ENCODE measurements at places on chromosomes 2 and 18.

- peaks cover 41% of the 10 kb centered on the region for H3K27me3 ChIP-seq
- H3K4me1 ChIP-seq = peaks cover 4% of the 10 kb centered on the region
- no peaks in the 10 kb centered on the region for H3K36me3 ChIP-seq
- peak; percentile 8 for DNase-seq
- no peak overlapping the region for H3K27ac ChIP-seq
These were observed 72.9 kb downstream of the EN1 start for GRCh38 chr2:118774458-118775133.

- peaks cover 5% of the 10 kb centered on the region for H3K27me3 ChIP-seq
- no peak overlapping the region for H3K4me3 ChIP-seq
- no peak for DNase-seq
- H3K4me1 ChIP-seq = no peaks in the 10 kb centered on the region
- H3K36me3 ChIP-seq = no peaks in the 10 kb centered on the region
- H3K27ac ChIP-seq = no peak overlapping the region
These were observed 136.4 kb upstream of the COPS8 start for GRCh38 chr2:236949089-236949905.

- no peaks in the 10 kb centered on the region for H3K27me3 ChIP-seq
- peak; percentile 6 for DNase-seq
- no peak overlapping the region for H3K27ac ChIP-seq
- H3K4me3 ChIP-seq = no peak overlapping the region
- H3K4me1 ChIP-seq = no peaks in the 10 kb centered on the region
These were observed 779.2 kb downstream of the CNTNAP5 start for GRCh38 chr2:124804014-124804940.

DNA sequence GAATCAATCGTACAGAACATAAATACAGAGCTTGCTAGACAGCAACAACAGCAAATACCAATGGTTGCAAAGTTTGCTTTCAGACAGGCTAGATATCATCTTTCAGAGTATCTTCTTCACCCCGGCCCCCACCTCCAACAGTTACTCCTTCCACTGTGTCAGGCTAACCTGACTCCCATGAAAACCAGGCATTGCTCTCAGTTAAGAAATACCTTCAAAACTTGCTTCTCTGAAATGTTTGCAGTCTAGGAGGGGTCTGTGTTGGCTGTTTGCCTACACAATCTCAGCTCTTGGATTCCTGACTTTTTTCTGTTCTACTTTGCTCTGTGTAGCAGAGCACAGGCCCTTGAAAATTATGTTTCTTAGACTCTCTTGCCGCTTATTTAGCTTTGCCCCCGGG, 599.5 kb upstream of the SYT4 start:
- no peak for DNase-seq
- H3K4me3 ChIP-seq = no peak overlapping the region
- no peaks in the 10 kb centered on the region for H3K27me3 ChIP-seq
- no peaks in the 10 kb centered on the region for H3K36me3 ChIP-seq
- H3K27ac ChIP-seq = no peak overlapping the region
- H3K4me1 ChIP-seq = no peaks in the 10 kb centered on the region

GRCh38 chr2:120902592-120902991, 166.9 kb downstream of the GLI2 start:
- H3K4me3 ChIP-seq = no peak overlapping the region
- H3K4me1 ChIP-seq = no peaks in the 10 kb centered on the region
- no peak for DNase-seq

DNA sequence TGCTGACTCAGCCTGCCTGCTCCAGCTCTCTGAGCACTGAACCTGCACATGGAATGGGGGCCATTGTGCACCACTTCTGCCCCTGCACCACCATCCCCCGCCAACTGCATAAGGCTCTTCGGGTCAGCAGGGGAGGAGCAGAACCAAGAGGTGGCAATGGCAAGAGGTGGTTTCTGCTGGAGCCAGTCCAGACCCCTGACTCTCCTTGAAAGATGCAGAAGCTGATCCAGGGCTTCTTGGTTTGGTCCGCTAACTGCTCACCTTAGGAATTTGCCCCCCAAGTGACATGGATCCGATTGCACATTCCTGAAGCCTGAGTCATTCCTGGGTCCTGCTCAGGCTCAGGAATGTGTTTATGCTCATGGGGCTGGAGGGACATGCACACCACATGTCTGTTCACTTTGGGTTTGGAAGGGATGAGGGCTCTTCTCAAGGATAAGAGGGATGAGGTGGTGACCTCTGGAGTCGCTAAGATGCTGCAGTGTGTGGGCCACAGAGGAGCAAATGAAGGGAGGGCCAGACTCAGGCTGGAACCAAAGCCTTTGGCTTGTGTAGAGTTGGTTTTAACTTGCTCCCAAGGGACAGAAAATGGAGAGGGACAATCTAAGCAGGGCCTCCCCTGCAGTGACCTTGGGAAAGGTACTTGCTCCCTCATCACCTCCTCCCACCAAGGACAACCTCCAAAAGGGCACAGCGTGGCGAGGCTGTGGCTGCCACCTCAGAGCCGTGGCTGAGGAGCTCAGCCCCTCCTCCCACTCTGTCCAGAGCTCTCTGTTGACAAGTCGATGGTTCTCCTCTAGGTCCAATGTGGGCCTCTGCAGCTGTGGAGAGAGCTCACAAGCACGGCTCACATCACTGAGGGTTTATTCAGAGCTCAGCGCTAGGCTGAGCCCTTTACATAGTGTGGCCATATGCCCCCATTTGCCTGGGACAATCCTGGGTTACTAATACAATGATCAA, 66.2 kb downstream of the HS1BP3 start:
- no peaks in the 10 kb centered on the region for H3K36me3 ChIP-seq
- H3K27ac ChIP-seq = no peak overlapping the region
- H3K27me3 ChIP-seq = no peaks in the 10 kb centered on the region

DNA sequence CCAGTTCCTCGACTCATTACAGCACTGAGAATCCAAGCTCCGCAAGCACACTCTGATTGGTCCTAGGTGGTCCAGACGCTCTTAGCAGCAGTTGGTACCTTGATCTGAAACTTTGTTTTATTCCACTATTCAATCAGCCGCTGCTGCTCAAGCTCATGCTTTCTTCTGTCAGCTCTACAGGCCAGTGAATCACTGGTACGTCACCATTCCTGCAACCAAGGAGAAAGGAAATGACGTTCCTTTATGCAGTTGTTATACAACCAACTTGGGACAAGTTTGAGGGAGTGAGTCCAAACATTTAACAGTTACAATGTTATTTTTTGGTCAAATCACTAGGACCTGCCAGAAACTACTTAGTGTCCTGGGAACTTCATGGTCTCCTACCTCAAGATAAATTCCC, 398.8 kb upstream of the TMEFF2 start:
- H3K36me3 ChIP-seq = no peaks in the 10 kb centered on the region
- no peak overlapping the region for H3K27ac ChIP-seq
- no peak overlapping the region for H3K4me3 ChIP-seq
- no peaks in the 10 kb centered on the region for H3K27me3 ChIP-seq
- H3K4me1 ChIP-seq = no peaks in the 10 kb centered on the region
- no peak for DNase-seq

GRCh38 chr2:95122197-95122551, 566 bp upstream of the MRPS5 start:
- H3K4me3 ChIP-seq = peak overlapping the region; percentile 87
- peak overlapping the region; percentile 96 for H3K27ac ChIP-seq
- DNase-seq = no peak
- peaks cover 39% of the 10 kb centered on the region for H3K4me1 ChIP-seq

- H3K4me1 ChIP-seq = peaks cover 37% of the 10 kb centered on the region
- peak overlapping the region; percentile 93 for H3K27ac ChIP-seq
- H3K27me3 ChIP-seq = peaks cover 14% of the 10 kb centered on the region
These were observed 2.0 kb upstream of the PRKCE start for GRCh38 chr2:45649462-45649857.

- H3K4me1 ChIP-seq = no peaks in the 10 kb centered on the region
- H3K27me3 ChIP-seq = no peaks in the 10 kb centered on the region
- H3K4me3 ChIP-seq = no peak overlapping the region
- no peak overlapping the region for H3K27ac ChIP-seq
- no peak for DNase-seq
These were observed 289.6 kb downstream of the CYP26B1 start for GRCh38 chr2:71858071-71858470.

DNA sequence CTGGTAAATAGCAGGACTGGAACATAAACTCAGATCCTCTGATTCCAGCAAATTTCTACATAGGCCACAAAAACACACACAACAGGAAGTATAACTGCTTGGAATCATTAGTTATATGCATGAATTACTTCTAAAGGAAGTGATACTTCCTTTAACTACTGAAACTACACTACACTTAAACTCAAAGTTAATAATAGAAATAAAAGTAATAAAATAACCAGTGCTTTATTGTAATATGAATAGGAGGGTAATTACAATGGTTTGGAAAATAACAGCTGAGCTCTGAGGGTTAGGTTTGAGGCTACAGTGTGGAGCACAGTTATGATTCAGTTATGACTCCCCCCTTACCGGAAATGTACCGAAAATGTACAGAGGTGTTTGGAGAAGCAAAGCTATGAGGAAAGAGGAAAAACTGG, 18.5 kb upstream of the POLI start:
- H3K27ac ChIP-seq = no peak overlapping the region
- H3K4me1 ChIP-seq = peaks cover 16% of the 10 kb centered on the region
- H3K27me3 ChIP-seq = peaks cover 7% of the 10 kb centered on the region
- no peak for DNase-seq

- no peak overlapping the region for H3K27ac ChIP-seq
- H3K4me3 ChIP-seq = no peak overlapping the region
- H3K4me1 ChIP-seq = peaks cover 2% of the 10 kb centered on the region
- no peak for DNase-seq
- H3K27me3 ChIP-seq = peaks cover 2% of the 10 kb centered on the region
- no peaks in the 10 kb centered on the region for H3K36me3 ChIP-seq
These were observed 55.9 kb upstream of the SP3 start for GRCh38 chr2:174020926-174021662.

GRCh38 chr2:202721621-202722020, 86.9 kb downstream of the FAM117B start:
- H3K4me1 ChIP-seq = peaks cover 13% of the 10 kb centered on the region
- peaks cover 20% of the 10 kb centered on the region for H3K36me3 ChIP-seq
- no peak overlapping the region for H3K4me3 ChIP-seq
- DNase-seq = no peak
- H3K27me3 ChIP-seq = no peaks in the 10 kb centered on the region

DNA sequence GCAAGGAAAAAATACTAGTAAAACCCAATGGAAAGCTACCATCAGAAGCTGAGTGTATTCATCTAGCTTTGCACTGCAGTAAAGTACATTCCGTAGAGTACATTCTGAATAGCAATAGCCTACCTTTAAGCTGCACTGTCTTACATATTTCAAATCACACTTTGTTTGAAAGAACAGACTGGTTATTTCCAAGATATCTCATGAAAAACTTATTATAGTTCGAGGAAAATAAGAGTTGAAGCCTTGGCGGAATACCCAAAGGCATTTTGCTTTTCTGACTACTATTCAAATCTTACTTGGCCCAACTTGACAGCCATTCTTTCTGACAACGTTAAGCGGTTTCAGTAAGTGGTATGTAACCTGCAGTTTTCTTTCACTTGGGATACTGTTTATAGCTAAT, 177.6 kb downstream of the NRXN1 start:
- H3K36me3 ChIP-seq = no peaks in the 10 kb centered on the region
- H3K4me1 ChIP-seq = no peaks in the 10 kb centered on the region
- no peak for DNase-seq
- H3K27me3 ChIP-seq = no peaks in the 10 kb centered on the region

GRCh38 chr2:131394147-131394931, 30.4 kb upstream of the RAB6D start:
- DNase-seq = peak; percentile 39
- no peaks in the 10 kb centered on the region for H3K4me1 ChIP-seq
- H3K27me3 ChIP-seq = peaks cover 6% of the 10 kb centered on the region

GRCh38 chr2:168545439-168546082, 89.5 kb downstream of the CERS6 start:
- no peak overlapping the region for H3K4me3 ChIP-seq
- H3K27ac ChIP-seq = no peak overlapping the region
- peaks cover 6% of the 10 kb centered on the region for H3K4me1 ChIP-seq
- H3K27me3 ChIP-seq = no peaks in the 10 kb centered on the region
- H3K36me3 ChIP-seq = peaks cover 37% of the 10 kb centered on the region

DNA sequence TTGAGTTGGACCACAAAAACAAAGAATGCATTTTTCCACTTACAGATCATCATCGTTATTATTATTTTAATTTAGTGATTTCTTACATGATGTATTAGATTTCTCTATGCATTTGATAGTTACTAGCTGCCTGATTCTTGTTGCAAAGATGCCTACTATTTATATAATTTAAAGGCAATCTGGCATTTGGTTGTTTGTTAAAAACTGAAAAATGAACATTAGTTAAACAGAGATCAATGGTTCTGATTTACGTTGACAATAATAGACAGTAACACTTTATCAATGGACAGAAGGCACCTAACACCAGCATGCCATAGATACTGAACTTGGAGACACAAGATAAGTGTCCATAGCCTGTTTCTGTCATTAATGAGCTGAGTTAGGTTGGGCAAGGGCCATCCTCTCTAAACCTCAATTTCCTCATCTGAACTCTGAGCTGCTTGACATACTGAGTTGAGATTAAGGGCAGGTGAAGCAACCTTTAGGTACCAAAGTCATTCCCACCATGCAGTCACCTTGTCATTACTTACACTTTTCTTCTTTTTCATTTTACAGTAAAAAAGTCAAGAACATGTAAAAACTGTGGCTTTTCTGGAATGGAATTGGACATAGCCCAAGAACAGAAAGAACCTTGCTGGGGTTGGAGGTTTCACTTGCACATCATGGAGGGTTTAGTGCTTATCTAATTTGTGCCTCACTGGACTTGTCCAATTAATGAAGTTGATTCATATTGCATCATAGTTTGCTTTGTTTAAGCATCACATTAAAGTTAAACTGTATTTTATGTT, 3.1 kb downstream of the CCL20 start:
- H3K4me3 ChIP-seq = no peak overlapping the region
- H3K36me3 ChIP-seq = no peaks in the 10 kb centered on the region
- no peak for DNase-seq
- peaks cover 7% of the 10 kb centered on the region for H3K4me1 ChIP-seq
- no peak overlapping the region for H3K27ac ChIP-seq
- H3K27me3 ChIP-seq = peaks cover 5% of the 10 kb centered on the region

DNA sequence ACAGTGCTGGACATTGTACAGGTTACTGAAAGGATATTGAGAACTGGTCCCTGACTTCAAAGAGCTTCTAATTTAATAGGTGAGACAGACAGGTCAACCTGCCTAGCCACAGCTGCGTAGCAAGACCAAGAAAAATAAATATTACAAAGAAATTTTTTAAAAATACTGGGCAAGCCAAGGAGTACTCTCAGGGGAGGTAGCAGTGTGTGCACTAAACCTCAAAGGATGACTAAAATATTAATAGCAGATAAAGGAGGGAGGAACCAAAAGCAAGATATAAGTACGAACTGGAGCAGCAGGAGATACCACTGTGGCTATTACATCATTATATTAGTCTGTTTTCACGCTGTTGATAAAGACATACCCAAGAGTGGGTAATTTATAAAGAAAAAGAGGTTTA, 14.9 kb downstream of the SCG2 start:
- H3K27ac ChIP-seq = no peak overlapping the region
- H3K4me1 ChIP-seq = no peaks in the 10 kb centered on the region
- H3K27me3 ChIP-seq = no peaks in the 10 kb centered on the region
- no peaks in the 10 kb centered on the region for H3K36me3 ChIP-seq
- DNase-seq = no peak
